ENCODE measurements at places on chromosomes 6 and 20. TPM values are rescaled to one million over a fixed set of nuclear protein-coding genes. Genes with fewer than 3 reads are reported as not detected.

GRCh38 chr6:82612475-82613039, 248.9 kb downstream of the TPBG start:
- no peaks in the 10 kb centered on the region for H3K4me1 ChIP-seq
- no peaks in the 10 kb centered on the region for H3K27me3 ChIP-seq
- H3K36me3 ChIP-seq = no peaks in the 10 kb centered on the region

- no peak overlapping the region for H3K4me3 ChIP-seq
- peaks cover 22% of the 10 kb centered on the region for H3K4me1 ChIP-seq
- peaks cover 2% of the 10 kb centered on the region for H3K36me3 ChIP-seq
- DNase-seq = no peak
- no peaks in the 10 kb centered on the region for H3K27me3 ChIP-seq
Observed at GRCh38 chr20:32780749-32781655, 18.8 kb downstream of the DNMT3B start.

Gene GCNT2
- total RNA-seq = 4.8 TPM

- no peak overlapping the region for H3K4me3 ChIP-seq
- no peak overlapping the region for H3K27ac ChIP-seq
- no peak for DNase-seq
- H3K36me3 ChIP-seq = peaks cover 44% of the 10 kb centered on the region
- H3K4me1 ChIP-seq = no peaks in the 10 kb centered on the region
Observed at GRCh38 chr20:35135867-35136586, 11.1 kb downstream of the EDEM2 start.

Gene FAM217A
- not detected for total RNA-seq

DNA sequence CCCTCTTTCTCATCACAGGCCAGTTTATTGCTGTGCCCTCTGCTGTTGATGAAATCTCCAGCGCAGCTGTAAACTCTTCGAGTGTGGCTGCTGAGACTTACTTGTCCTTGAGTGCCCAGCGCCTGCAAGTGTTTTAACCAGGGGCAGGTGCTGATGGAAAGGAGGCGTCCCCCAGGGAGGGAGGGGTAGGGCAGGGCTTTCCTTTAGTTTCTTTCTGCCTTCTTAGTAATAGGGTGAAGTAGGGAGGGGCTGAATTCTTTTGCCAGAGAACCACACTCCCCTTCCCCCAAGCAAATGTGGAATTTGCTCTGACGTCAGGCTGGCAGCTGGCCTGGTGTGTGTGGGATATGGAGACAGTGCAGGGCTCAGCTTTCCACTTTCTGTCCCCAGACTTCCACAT, 61.2 kb downstream of the IGF2R start:
- H3K27me3 ChIP-seq = no peaks in the 10 kb centered on the region
- H3K36me3 ChIP-seq = peaks cover 70% of the 10 kb centered on the region
- no peak overlapping the region for H3K4me3 ChIP-seq
- peaks cover 20% of the 10 kb centered on the region for H3K4me1 ChIP-seq
- no peak overlapping the region for H3K27ac ChIP-seq

Gene PRKN
- 0.63 TPM for total RNA-seq

GRCh38 chr6:149438855-149439254, 38.8 kb downstream of the SUMO4 start:
- no peaks in the 10 kb centered on the region for H3K36me3 ChIP-seq
- DNase-seq = no peak
- no peaks in the 10 kb centered on the region for H3K27me3 ChIP-seq
- no peak overlapping the region for H3K4me3 ChIP-seq

DNA sequence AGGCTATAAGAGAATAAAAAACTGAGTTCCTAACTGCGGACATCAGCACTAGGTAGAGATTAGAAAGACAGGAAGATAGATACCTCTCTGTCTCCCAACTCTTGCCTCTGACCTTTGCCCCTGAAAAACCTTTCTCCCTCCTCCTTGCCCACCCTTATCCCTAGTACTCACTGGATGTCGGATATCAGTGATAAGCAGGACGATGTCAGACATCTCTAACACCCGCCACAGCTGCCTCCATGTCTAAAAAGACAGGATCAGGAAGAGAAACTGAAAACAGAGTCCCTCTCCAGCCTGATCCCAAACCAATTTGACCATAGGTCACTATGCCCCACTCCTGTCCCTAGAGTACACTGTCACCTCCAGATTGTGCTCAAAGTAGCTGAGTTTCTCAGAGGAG, 1.9 kb downstream of the GNL1 start:
- H3K27me3 ChIP-seq = no peaks in the 10 kb centered on the region
- DNase-seq = no peak
- H3K4me1 ChIP-seq = peaks cover 25% of the 10 kb centered on the region
- H3K27ac ChIP-seq = peak overlapping the region; percentile 48
- peaks cover 57% of the 10 kb centered on the region for H3K36me3 ChIP-seq

Gene CD93
- total RNA-seq = 0.82 TPM

DNA sequence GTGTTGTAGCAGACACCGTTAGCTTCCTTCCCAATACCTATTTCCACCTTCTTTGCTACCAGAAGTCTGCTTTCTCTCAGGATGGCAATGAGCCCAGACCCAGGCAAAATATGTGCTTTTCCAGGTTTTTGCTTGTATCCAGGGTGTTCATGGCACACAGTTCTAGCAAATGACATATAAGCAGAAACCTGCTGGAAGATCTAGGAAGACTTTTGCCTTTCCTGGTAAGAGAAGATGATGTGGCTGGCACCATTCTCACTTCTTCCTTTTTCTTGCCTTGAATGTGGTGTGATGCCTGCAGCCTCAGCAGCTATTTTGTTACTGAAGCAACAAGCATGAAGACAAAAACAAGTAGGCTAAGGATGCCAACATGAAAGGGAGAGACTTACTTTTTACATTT, 19.2 kb upstream of the TBC1D22B start:
- peaks cover 2% of the 10 kb centered on the region for H3K36me3 ChIP-seq
- no peak overlapping the region for H3K4me3 ChIP-seq
- no peaks in the 10 kb centered on the region for H3K27me3 ChIP-seq
- peaks cover 31% of the 10 kb centered on the region for H3K4me1 ChIP-seq

GRCh38 chr6:72758901-72759300, 137.0 kb downstream of the KCNQ5 start:
- H3K27me3 ChIP-seq = no peaks in the 10 kb centered on the region
- H3K4me1 ChIP-seq = no peaks in the 10 kb centered on the region
- no peak overlapping the region for H3K4me3 ChIP-seq
- no peak for DNase-seq

DNA sequence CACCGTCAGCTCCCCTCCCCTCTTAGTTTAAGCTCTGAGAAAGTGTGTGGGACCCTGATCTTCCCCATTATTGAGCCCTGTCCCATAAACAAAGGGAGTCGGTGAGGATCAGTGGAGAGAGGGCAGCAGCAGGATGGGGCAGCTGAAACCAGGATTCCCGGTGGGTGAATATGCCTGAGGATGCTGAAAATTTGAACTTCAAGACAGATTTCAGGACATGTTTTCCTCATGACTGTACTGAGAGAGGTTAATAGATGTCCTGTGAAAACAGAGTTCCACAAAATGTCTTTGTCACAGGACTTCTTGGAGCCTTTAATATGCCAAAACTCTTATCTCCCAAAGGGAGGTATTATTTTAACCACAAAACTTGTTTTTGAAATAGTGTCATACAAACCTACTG, 53.5 kb upstream of the SLC22A16 start:
- peaks cover 2% of the 10 kb centered on the region for H3K27me3 ChIP-seq
- peaks cover 10% of the 10 kb centered on the region for H3K4me1 ChIP-seq
- H3K4me3 ChIP-seq = no peak overlapping the region
- no peak for DNase-seq
- H3K27ac ChIP-seq = no peak overlapping the region

DNA sequence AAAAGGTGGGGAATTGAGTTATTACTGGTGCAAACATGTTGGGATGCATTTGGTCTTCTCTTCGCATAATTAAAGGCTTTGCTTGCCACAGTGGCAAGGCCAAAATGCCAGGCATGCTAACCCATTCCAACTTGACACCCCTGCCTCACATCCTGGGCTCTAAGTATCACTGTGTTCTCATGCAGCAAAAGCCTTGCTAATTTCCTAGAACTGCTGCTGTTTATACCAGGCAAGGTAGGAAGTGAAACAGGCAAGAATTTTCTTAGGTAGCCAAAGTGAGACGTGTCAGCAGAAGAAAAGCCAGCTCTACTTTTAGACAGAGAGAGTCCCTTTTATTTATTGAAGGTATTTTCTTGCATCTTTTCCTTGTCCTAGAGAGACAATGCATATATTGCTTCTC, 41.2 kb downstream of the LYRM2 start:
- peaks cover 49% of the 10 kb centered on the region for H3K4me1 ChIP-seq
- peaks cover 37% of the 10 kb centered on the region for H3K36me3 ChIP-seq

DNA sequence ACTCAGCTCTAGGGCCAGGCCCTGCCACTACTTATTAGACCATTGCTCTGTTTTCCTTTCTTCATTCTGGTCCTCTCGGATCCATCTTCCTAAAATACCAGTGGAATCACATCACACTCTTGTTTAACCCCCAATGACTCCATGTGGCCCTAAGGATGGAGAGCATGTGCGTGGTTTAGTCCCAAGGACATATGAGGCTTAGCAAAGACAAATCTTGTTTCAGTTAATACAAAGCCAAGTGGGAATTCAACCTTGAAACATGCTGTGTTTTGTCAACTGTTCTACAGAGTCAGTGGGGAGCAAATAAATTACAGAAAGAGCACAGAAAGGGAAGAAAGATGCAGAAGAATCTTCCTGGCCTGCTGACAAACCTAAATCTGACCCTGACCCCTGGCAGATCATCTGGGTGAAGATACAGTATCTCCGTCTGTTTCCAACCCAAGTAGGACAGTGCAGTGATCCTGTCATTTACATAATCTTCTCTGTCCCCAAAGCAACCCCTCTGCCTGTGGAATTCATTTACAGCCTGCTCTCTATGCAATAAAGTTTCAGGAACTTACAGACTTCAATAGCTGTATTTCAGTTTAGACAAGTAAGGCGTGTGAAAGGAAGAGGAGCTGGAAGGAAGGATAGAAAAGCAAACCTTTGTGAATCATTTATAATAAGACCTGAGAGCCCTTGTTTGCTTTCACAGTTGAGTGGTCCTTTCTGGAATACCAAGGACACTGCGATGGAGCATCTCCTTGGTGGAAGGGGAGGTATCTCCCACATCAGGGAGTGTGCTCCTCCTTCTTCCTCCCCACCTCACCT, 144.0 kb downstream of the THBS2 start:
- H3K36me3 ChIP-seq = no peaks in the 10 kb centered on the region
- H3K4me3 ChIP-seq = no peak overlapping the region
- peaks cover 6% of the 10 kb centered on the region for H3K4me1 ChIP-seq
- H3K27me3 ChIP-seq = peaks cover 5% of the 10 kb centered on the region
- DNase-seq = no peak

Gene GABRR1
- not detected for total RNA-seq

DNA sequence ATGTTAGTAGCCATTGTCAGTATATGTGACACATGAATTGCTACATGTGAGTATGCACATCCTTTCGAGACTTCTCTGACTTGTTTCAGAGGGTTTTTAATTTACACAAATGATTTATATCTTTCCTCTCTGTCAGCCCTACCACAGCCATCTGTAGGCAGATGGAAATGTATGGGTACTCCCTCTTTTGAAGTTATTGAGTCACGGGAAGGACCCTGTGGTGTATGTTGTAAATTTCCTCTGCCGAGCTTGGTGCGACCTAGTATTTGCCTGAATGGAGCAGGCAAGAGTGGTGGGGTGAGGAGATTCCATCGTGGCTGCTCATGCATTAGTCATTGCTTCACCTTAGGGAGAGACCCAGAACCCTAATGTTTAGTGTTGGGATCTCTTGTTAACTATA, 171.9 kb downstream of the JARID2 start:
- no peak for DNase-seq
- H3K4me1 ChIP-seq = peaks cover 57% of the 10 kb centered on the region
- no peaks in the 10 kb centered on the region for H3K27me3 ChIP-seq
- no peak overlapping the region for H3K27ac ChIP-seq

DNA sequence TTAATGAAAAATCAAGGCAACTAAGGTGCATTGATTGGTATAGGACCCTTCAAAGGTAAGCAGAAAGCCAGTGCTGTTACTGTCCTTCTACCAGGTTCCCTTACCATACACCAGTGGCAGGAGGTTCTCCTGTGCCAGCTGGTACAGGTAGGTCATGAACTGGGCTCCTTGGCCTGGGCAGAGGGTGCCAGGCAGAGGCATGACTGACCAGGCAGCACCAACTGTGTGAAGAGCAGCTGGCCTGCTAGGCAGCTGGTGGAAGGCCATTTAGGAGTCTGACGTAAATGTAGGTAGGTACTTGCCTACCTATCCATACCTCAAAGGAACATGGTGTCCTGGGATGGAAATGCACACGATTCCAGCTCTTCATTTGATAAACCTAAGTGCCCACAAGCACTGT, 23.3 kb downstream of the PCNA start:
- H3K4me1 ChIP-seq = peaks cover 8% of the 10 kb centered on the region
- no peaks in the 10 kb centered on the region for H3K27me3 ChIP-seq
- H3K4me3 ChIP-seq = no peak overlapping the region
- peaks cover 37% of the 10 kb centered on the region for H3K36me3 ChIP-seq
- no peak overlapping the region for H3K27ac ChIP-seq

Gene SLC13A3
- total RNA-seq = not detected

Gene NNAT
- 0.32 TPM for total RNA-seq

DNA sequence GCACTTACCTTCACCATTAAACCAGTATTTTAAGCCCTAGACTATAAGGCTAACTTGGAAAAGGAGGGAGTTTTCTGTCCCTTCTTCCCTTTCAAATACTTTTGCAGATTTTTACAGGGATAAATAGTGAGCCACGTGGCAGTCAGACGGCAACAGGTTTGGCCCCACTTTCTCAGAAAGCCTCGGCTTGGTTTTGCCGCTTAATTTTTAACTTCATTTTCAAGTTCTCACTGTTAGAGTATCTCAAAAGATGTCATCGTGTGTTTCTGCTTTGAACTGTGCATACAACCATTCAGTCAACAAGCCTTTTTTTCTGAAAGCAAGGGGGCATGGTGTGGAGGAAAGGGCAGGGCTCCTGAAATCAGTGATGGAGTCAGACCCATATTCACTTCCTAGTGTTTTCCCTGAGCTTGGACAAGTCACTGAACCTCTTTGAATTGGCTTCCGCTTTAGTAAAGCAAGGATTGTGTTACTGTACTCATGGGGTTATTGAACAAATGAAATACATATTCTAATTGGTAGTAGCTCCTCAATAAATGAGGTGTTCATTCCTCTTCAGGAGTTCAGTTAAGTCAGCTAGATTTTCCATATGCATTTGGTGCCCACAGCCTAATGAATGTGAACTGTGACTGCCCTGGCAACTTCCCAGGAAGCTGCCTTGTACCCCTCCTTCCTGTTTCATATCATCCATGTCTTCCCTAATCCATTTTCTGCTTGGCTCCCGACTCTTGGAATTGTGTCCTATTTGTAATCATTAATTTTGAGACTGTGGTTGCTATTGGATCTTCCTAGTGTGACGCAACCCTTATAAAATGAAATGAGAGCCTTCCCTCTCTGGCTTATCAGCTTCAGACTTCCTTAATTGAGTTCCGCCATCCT, at the start of gene SLC17A2:
SLC17A2 (minus strand) TSS at position 160 of the 879 bp plus-strand sequence. CDS start 4,895 bp downstream, outside the sequence.
- no peak for DNase-seq
- H3K27me3 ChIP-seq = peaks cover 5% of the 10 kb centered on the region
- H3K4me1 ChIP-seq = no peaks in the 10 kb centered on the region
- H3K36me3 ChIP-seq = no peaks in the 10 kb centered on the region
- H3K4me3 ChIP-seq = no peak within 1 kb of the TSS

Gene CDSN
- total RNA-seq = not detected

Gene CNR1
- not detected for total RNA-seq

Gene BMP7
- not detected for total RNA-seq

DNA sequence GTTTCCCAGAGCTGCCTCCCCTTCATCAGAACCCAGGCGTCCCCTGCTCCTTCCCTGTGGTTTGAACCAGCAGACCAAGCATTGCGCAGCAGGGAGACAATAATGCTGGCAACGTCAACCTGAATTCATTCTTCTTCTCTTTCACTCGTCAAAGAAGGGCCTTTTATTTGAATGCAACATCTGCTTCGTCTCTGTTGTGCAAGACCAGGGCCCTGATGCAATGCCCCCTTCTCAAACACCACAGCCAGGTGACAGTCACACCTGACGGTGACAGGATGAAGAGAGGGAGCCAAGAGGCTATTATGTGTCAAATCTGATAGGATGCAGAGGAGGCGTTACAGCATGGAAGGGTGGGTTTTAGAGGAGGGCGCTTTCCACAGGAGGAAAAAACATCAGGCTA, 8.0 kb downstream of the INSM1 start:
- no peak overlapping the region for H3K27ac ChIP-seq
- no peaks in the 10 kb centered on the region for H3K4me1 ChIP-seq
- no peak overlapping the region for H3K4me3 ChIP-seq

Gene SNAP25
- total RNA-seq = not detected
